ENCODE measurements at places on chromosomes 2 and 18.

DNA sequence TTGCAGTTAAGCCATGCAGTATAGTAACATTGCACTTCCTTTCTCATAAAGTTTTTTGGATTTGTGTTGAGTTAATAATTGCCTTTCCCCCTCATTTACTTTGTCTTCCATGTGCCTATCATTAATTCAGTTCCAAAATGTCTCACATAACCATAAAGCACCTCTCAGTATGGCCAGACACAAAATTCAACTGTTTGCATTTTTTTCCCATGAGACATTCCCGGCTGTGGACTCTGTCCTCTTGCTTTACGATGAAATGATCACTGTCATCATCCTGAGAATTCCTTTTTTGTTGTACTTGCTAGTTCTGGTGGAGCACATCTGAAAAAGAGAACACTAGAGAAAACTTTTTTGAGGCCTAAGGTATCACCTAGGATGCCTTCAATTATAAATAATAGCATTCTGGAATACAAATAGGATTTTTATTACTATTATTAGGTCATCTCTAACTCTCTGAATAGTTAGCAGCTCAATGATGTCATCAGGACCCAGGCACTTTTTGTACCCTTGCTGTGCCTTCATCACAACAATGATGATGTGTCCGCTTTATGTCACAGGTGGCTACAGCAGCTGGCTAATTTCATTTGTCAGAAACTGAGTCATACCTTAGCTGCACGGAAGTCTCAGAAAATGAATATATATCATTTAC is 8.5 kb upstream of the ATP8B1 start:
- no peak for DNase-seq

DNA sequence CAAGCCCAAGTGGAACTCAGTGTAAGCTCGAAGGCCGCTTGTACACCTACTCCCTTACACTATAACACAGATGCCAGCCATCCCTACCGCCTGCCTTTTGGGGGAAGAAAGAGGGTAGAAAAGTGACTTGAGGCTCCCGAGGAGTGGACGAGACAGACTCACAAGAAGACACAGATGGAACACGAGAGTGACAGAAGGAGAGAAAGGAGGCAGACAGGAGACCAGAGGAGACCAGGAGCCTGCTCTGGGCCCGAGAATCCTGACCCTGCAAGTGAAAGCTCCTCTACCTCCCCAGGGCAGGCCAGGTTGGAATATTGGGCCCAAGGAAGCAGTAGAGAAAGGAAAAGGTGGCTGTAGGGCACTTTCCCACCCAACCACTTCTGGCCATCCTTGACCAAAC is 23.4 kb upstream of the TNS1 start:
- no peak for DNase-seq

GRCh38 chr2:8382485-8382884 is 299.4 kb upstream of the ID2 start:
- DNase-seq, result no peak

DNA sequence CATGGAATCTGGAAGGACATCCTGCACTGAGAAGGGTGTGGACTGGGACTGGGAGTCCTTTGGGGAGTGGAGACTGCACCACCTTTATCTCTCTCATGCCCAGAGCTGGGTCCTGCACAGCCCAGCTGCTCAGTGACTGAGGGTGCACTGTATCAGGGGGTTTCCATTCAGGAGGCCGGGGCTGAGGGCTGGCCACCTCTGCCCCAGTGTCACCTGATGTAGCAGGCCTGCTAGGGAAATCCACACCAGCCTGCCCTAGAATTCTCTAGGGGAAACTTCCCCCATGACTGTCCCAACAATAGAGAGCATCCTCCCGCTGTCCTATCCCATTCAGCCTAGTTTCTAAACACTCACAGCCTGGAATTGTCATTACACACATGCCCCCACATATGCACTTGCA is 116.7 kb downstream of the CTIF start:
- no peak for DNase-seq

GRCh38 chr2:33135645-33136044 is 188.9 kb downstream of the LTBP1 start:
- no peak for DNase-seq

- no peak for DNase-seq
These were observed 23.6 kb downstream of the FAM171B start for GRCh38 chr2:186717320-186718007.

GRCh38 chr18:77065221-77065981 is 67.2 kb downstream of the MBP start:
- DNase-seq, result peak; percentile 88

GRCh38 chr2:71516253-71516888 is 63.0 kb downstream of the DYSF start:
- no peak for DNase-seq
